ENCODE measurements at places on chromosomes 6 and 20.

DNA sequence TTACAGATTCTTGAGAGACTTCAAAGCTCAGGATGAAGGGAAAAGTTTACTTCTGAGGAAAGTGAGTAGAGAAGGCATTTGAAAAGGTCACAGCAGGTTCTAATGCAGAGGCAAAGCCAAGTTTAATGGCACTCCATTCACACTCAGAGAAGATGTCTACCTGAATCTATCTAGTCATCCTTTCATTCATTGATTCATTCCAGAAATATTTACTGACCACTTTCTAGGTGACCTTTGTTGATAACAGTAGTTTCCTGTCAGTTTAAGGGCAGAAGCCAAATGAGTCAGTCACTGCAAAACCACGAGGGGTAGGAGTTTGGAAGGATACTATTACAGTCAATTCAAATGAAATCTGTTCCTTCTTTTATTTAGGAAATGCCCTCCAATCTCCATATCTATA, 30.8 kb downstream of the FBXO5 start:
- no peak for DNase-seq

DNA sequence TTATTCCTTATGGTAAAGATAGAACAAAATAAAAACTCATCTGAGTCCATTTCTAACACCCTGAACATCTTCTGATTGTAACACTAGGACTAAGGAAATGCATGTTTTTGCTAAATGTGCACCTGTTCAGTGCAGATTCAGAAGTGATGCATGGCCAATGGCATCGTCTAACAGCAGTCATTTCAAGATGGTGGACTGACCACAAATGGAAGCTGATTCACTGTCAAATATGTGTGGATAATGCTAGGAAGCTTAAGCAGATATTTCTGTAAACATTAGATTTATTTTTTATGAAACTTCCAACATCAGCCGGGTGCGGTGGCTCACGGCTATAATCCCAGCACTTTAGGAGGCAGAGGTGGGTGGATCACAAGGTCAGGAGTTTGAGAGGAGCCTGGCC, 394.8 kb downstream of the SAMD5 start:
- DNase-seq = no peak

DNA sequence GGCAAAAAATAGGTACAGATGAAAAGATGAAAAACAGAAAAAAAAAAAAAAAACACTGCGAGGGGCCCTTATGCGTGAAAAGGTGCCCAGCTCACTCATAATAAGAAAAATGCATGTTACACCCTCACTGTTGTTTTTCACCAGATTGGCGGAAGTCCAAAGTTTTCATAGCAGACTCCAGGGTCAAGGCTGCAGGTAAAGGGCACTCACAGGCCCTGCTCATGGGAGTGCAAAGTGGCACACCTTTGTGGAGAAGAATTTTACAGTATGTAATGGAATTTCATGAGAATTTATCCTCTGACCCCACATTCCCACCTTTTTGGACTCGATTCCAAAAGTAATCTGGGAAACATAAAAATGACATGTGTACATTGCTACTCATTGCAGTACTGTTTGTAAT, 108.2 kb downstream of the CDKAL1 start:
- DNase-seq = no peak

- DNase-seq = no peak
Measured at GRCh38 chr6:125169058-125169457, 15.5 kb downstream of the TPD52L1 start.

DNA sequence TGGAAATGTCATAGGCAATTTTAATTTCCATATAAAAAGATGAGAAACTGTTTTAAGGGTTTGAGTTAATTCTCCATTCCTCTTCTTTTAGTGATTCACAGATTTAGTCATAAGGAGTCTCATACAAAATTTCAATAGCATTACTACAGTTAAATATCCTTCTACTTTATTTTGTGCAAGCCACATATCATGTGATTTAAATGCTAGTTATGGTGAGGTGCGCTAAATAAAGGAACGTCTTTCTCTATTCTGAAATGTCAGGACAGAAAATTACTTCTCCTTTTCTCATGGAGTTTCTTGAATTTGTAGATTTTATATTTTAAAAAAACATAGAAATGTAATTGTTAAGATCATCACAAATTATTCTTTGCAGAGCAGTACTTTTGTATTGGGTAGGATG, 50.0 kb upstream of the SUPT3H start:
- DNase-seq = no peak

- no peak for DNase-seq
Measured at GRCh38 chr6:31485055-31485454, 12.9 kb upstream of the MICB start.

DNA sequence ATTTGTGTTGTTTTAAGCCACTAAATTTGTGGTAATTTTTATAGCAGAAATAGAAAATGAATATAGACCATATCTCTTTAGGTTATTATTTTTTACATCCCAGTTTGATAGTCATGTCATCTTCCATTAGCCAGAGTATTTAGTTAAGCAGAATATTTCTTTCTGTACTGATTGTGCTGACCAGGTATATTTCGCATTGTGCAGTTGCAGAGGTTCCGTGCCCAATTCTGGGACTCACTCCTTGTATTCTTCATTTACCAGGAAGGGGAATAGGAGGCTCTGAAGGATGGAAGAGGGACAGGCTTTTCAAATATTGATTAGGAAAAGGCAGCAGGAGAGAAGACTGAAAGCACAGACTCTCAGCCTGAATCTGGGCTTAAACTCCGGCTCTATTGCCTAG, 217.8 kb downstream of the AKAP7 start:
- DNase-seq = no peak

DNA sequence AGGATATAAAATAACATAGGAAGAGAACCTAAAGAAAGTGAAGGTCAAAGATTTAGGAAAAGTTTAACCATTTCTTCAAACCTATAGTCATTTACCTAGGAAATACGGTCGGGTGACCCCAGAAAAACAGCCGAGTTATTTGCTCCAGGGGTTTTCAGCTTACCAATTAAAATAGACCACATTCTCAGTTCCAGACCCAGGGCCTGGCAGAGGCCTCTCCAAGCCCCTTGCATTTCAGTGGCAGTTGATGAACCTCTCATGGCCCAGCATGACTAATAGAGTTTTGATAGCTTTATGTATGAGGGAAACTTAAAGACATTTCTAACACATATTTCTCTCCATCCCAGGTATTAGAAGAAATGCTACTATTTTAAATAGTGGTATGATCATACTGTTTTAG, 113.5 kb downstream of the OGFRL1 start:
- no peak for DNase-seq

GRCh38 chr6:166775180-166775922, 148.3 kb upstream of the RPS6KA2 start:
- DNase-seq = peak; percentile 79

- no peak for DNase-seq
Measured at GRCh38 chr6:43359381-43359780, 10.1 kb downstream of the ZNF318 start.

GRCh38 chr6:17842014-17842776, 135.5 kb upstream of the NUP153 start:
- DNase-seq = no peak

- no peak for DNase-seq
Measured at GRCh38 chr20:57851025-57851682, 141.3 kb upstream of the PMEPA1 start.

DNA sequence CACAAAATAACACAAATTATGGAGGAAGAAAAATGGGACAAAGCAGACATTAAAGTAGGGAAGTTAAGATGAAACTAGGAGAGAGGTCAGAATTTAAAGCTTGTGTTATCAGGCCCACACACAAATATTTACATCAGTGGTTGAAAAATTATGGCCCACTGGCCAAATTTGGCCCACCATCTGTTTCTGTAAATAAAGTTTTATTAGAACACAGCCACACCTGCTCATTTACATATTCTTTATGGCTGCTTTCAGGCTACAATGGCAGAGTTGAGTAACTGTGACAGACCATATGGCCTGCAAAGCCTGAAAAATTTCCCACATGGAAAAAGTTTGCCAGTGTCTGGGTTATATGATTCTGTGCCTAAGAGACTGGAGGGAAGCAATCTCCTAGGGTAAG, 49.0 kb downstream of the SLC22A23 start:
- no peak for DNase-seq

DNA sequence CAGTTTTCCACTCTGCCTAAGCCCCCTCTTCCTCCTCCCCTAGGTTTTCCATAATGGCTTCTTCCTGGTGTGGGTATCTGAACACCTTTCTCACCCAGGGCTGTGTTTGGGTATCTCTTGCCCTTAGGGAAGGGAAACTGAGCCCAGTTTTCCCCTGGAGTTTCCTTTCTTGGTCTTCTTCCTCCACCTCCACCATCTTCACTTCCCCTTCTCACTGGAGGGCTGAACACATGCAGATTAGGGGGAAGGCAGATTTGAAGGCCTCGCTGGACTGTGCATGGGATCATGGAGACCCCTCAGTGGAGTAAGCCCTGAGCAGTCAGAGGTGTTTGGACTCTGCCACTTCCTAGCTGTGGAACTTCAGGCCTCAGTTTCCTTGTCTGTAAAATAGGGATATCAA, 27.8 kb downstream of the FOXP4 start:
- DNase-seq = no peak

DNA sequence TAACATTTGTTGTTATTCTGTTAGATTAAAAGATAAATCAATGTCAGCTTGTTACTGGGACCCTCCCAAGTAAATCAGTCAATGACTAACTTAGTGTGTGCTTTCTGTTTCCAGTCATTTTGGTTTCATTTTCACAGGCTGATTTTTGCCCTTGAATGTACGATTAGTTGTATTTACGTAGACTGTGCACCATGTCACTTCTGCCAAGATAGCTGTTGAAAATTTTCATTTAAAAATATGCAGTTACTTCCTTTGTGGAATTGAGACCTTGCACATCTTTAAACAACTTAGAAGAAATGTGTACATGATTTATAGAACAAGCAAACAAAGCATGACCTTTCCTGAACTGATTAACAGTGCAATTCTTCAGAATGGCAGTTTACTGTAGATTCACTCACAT, 944.8 kb upstream of the CITED2 start:
- no peak for DNase-seq

DNA sequence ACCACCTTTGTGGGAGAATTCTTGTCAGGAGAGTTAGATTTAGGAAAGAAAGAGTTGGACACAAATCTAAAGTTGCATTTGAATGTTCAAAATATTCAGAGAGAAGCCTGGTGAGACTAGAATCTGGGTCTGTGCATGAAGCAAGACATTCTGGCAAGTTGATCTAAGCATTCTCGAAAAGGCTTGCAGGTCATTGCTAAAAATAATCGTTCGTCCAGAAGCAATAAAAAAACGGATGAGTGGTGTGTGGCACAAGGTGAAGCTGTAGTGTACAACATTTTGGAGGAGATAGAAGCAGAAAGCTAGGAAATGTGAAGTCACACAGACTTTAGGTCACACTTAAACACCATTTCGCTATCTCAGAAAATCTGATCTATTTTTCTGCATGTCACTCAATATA, 114.9 kb upstream of the IFNGR1 start:
- DNase-seq = no peak

All from CD4-positive, alpha-beta T cell treated with Interleukin-2 at 100 ng/mL for 4 hours (primary cell).